ACHN (cell line): ENCODE measurements at places on chromosomes 4 and X.

- no peak for DNase-seq
Observed at GRCh38 chr4:152431784-152432183, 104.1 kb downstream of the FBXW7 start.

GRCh38 chr4:184897895-184898294, 72.1 kb upstream of the ACSL1 start:
- no peak for DNase-seq

GRCh38 chr4:58739275-58739674, 1629.1 kb upstream of the IGFBP7 start:
- no peak for DNase-seq

GRCh38 chr4:1466034-1466862, 60.0 kb upstream of the NKX1-1 start:
- no peak for DNase-seq

GRCh38 chr4:189809241-189809735, 131.4 kb upstream of the FRG1 start:
- DNase-seq: no peak

DNA sequence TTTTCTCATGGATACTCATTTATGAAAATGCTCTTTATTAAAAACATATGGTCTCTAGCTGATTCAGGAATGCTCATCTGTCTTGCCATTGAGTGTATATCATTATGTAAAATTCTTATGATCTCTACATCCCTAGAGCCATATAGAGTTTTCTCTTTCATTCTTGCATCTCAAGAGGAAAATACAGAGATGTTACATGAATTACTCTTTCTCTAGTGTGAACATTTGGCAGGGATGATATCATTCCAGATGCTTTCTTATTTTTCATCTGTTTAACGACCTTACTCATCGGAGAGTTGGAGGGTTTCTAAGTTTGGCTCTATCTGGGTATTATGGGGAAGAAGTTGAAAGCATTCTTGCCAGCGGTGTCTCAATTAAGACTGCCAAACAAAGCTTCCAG, 202.9 kb upstream of the SLC7A11 start:
- DNase-seq: no peak
